NCI-H82 (cell line): ENCODE measurements at places on chromosomes 2 and 18.

GRCh38 chr2:175371378-175371777 is 189.9 kb upstream of the ATP5MC3 start:
- no peak for DNase-seq

DNA sequence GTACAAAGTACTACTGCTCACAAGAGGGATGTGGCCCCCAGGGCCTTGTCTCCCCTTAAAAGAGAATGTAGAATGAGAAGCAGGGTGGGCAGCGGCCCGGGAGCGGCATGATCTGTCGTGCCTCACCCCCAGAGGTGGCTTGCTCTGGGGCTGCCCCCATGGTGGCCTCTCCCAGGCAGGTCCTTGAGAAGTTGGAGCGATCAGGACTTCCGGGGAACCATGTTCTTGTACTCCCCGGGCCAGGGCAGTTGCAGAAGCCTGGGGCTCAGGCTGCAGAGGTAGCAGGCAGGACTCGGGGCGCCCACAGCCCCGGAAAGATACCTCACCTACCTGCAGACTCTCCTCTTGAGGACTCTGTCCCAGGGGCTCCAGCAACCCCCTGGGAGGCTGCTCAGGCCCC is 62.6 kb downstream of the CYP26B1 start:
- no peak for DNase-seq

DNA sequence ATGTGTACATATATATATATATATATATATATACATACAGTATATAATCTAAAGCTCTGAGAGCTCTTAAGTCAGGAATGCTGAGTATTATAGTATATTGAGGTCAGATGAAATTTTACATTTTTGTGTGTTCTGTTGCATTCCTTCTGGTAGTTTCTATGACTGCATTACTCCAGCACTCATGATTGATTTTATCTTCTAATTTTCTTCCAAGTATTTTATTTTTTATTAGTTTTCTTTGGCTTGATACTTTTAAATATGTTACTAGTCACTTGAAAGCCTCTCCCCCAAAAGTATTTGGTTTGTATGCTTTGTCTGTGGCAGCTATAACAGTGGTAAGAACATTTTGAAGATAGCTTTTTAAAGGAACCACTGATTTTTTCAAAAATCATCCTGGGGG is 25.0 kb downstream of the METTL21A start:
- DNase-seq = no peak

GRCh38 chr2:54797307-54797706 is 73.8 kb downstream of the EML6 start:
- DNase-seq = no peak

DNA sequence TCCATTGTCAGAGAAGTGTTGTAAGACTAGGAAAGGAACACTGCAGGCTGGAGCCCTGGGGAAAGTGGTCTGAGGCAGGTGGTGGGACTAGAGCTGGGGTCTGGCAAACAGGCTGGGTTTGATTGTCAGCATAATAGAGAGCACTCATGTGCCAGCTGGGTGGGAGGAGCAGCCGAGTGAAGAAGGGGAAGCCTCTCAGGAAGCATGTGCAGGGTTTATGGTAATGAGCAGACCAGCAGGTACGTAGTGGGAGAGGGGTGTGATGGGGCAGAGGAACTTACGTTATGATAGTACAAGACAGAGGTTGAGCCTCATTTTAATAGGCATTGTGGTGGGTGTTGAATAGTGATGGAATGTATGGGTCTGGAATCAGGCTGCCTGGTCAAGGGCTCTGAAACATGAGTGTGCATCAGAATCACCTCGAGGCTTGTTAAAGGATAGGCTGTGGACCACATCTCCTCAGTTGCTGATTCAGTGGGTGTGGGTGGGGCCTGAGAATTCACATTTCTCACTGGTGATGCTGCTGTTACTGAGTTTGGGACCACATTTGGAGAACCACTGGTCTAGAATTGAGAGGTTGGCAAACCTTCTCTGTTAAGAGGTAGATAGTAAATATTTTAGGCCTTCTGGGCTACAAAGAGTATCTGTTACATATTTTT is 1.7 kb upstream of the MGAT5 start:
- peak; percentile 74 for DNase-seq

DNA sequence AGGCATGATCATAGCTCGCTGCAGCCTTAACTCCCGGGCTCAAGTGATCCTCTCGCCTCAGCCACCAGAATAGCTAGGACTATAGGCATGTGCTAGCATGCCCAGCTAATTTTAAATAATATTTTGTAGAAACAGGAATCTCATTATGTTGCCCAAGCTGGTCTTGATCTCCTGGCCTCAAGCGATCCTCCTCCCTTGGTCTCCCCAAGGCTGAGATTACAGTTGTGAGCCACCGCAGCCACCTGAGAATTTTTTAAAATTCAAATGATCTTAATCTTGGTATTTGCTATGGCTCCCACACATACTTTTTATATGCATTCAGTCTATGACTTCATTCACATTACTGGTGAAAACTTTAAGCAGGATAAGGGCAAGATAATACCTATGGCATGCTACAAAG is 13.1 kb downstream of the KRCC1 start:
- DNase-seq = no peak
